Stimulated activated CD4-positive, alpha-beta T cell treated with anti-CD3 and anti-CD28 coated beads, Interleukin-2, amount 100 ng/mL, for 48 hours (primary cell): ENCODE measurements at places on chromosomes 7 and 10.

- DNase-seq, result no peak
These were observed 145.6 kb upstream of the FAM20C start for GRCh38 chr7:46830-47140.

DNA sequence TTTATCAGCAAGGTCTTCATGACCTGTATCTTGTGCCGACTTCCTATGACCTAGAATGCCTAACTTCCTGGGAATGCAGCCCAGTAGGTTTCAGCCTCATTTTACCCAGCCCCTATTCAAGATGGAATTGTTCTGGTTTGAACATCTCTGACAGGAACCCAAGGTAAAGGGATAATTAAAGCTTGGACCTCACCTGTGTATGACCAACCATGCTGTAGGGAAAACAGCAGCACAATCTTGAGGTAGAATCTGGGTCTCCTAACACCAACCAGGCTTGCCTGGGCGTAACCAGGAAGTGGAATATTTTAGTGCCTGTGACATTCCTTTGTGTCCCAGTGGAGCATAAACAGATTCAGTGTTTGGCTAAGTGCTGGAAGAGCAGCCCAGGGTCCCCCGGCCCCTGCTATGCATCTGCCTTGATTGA, 94.1 kb downstream of the PFKFB3 start:
- no peak for DNase-seq

GRCh38 chr10:109866168-109866994, 56.9 kb downstream of the XPNPEP1 start:
- no peak for DNase-seq

DNA sequence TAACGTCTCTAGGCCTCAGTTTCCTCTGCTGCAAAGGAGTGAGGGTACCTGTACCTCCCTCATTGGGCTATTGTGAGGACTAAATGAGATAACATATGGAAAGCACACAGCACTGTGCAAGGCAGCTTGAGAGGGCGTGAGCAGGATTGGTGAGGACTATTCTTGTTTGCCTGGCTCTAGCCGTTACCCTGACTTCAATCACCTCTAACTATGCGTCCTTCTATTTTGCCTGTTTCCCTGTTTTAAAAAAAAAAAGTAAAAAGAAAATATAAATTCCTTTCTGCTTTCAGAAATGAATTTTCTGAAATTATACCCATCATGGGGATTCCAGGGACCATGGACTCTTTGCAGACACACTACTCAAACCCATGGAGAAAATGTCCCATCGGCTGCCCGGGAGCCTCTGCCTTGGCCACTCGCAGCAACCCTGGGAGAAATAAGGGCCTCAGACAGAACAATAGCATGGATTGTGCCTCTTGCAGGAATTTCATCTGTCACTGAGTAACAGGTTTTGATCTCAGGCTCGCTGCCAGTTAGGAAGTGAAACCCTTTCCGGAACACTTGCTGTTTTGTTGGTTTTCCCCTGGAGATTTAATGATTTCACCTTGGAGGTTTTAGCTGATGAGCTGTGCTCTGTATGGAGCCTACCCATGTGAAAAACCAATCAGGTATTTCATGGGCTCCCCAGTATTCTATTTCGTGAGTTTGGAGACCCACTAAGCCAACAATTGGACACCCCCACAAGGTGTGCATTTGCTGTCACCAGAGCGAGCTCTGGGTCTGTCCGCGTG, 55.6 kb downstream of the STEAP1B start:
- no peak for DNase-seq

GRCh38 chr10:98209441-98209840, 58.6 kb downstream of the LOXL4 start:
- no peak for DNase-seq

GRCh38 chr10:69320521-69320920, 42.2 kb downstream of the HK1 start:
- DNase-seq, result no peak

- no peak for DNase-seq
These were observed 1.7 kb upstream of the SH2B2 start for GRCh38 chr7:102284891-102285539.

DNA sequence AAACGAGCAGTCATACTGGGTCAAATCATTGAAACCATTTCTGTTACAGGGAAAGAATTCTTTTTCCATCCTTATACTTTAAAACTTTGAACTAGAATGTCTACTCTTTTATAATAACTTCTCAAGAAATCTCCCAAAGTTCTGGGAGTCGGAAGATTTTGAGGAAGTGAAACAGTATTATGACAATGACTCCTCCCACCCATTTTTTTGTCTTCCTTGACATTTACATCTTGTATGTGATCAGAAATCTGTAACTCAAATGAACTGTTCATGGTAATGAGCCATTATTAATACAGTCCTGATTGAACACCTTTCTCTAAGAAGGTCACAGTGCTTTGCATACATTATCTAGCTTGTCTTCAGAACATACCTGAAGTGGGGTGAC, 227.4 kb downstream of the CELF2 start:
- DNase-seq, result no peak

GRCh38 chr10:59833810-59834209, 72.5 kb downstream of the CCDC6 start:
- no peak for DNase-seq

DNA sequence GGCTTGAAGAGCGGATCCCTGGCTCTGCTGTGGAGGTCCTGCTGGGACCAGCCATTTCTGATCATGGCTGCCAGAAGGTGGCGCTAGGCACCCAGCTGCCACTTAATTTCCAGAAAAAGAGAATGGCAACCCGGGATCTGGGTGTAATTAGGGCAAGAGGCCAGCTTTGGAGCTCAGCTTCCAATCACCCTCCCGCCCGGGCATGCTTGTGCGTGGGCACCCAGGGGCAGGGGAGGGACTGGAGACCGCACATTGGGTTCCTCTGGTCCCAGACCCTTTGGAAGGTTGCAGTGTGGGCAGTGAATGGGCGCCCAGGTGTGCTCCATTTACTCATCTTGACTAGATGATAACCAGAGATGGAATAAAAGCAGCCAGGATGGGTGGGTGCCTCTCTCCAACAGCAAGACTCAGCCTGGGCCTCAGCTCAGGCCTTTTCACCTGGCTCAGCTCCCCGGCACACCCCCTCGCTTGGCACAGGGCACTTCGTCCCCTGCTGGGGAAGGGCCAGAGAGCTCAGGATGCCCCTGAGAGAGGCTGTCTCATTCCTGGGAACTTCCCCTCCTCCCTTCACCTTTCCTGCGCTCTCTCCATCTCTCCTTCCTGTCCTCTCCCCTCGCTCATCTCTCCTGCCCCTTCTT, 14.7 kb downstream of the FAM241B start:
- peak; percentile 39 for DNase-seq

- no peak for DNase-seq
These were observed 28.1 kb downstream of the DLG5 start for GRCh38 chr10:77898323-77899079.

- DNase-seq, result peak; percentile 23
These were observed 51.3 kb upstream of the GPR26 start for GRCh38 chr10:123614888-123615287.

- DNase-seq, result no peak
These were observed 10.7 kb upstream of the NFKB2 start for GRCh38 chr10:102384606-102385429.

- DNase-seq, result no peak
These were observed 166.2 kb downstream of the CPEB3 start for GRCh38 chr10:92124616-92125143.

- DNase-seq, result no peak
These were observed 132.6 kb upstream of the PDLIM1 start for GRCh38 chr10:95423164-95424005.

GRCh38 chr10:131886237-131886636, 14.6 kb upstream of the PPP2R2D start:
- no peak for DNase-seq

DNA sequence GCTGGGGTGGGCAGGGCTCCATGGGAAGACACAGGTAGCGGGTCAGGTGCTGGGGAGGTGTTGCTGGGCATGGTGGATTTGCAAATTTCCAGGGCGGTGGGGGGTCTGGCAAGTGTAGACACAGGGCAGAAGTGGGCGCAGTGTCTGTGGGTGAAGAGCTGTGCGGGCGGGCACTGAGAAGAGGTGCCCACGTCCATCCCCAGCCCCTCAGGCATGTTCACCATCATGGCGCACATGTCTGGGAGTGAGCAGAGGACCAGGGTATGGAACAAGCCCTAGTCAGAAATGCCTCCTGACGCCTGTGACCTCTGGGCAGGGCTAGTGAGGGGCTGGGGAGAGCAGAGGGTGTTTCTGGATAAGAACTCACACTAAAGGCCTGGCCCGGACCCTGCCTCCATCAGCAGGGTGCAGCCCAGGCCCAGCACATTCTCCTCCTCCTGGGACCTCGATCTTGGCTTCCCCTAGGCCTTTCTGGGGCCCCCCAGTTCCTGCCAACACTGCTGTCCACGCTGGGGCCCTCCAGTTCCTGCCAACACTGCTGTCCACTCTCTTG, 612.9 kb downstream of the PTPRN2 start:
- no peak for DNase-seq

- no peak for DNase-seq
These were observed 35.4 kb downstream of the KLF6 start for GRCh38 chr10:3749600-3749999.

- DNase-seq, result no peak
These were observed 13.4 kb downstream of the AGAP3 start for GRCh38 chr7:151099486-151100211.

DNA sequence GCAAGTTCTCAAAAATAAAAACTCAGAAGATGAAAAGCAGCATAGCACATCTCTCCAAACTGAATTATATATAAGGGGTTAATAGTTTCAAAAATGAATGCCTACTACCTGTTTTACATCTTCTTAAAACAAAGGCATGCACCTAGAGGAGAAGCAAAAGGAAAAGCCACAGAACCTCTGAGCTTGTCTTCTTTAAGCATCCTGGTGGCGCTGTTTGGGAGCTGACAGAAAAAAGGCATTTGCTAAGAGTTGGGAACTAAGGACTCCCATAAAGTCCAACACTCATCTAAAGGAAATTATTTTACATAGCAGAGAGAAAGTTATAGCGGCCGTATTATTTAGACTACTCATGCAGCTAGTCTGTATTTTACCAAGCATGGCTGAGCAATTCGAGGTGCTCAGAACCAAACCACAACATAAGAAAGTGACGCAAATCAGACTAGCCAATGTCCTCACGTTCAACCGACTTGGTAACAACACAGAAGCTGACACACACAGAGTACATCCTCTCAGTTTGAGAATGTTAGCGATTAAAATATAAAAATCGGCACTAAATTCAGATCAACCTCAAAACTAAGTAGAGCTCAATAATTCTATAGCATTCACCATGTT, 38.8 kb downstream of the PTN start:
- DNase-seq, result no peak

GRCh38 chr7:157819455-157819807, 482.6 kb downstream of the DNAJB6 start:
- no peak for DNase-seq

DNA sequence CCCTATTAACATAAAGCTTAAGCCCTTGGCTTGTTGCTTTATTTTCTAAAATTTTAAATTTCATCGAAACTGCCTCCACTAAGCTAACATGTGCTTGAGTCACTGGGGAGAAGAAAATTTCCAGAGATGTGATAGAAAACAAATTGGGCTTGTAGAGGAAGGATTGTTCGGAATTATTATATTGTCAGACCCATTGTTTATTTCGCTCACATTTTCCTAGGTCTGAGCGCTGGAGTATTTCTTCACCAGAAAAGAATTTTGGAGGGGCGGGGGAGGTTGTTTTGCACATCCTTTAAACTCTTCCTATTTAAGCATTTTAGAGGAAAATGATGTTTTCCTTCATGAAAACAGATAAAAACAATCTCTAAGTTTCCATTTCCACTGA, 29.1 kb downstream of the CELF2 start:
- DNase-seq, result no peak

DNA sequence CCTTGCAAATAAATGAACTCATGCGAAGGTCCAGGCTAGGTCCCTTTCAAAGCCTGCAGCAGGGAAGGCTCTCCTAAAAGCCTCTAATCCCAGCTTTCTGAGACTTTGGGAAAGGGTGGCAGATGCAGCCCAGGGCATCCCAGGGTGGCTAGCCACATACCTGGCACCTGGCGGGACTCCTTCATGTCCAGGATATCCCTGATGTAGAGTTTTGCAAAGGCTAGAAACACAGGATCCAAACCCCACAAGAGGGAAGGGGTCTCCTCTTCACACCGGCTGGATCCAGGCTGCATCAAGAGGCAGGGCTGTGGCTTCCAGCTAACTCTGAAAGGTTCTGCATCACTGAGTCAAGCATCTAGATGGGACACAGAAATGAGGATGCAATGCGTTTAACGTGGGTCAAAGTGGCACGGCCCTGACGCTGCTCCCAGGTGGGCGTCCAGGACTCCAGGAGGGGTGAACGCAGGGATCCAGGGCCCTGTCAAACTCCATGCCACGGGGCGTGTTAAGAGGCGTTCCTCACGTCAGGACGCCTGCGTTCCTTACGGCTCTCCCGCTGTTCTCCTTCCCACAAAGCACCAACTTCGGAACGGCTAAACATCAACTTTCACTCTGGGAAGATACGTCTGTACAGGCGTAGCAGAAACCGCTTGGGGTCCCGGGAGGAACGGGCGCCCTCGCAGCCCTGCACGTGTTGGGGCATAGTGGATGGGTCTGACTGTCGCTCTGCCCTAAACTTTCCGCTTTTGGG, 507 bp downstream of the STN1 start:
- DNase-seq, result no peak

GRCh38 chr10:133139551-133140065, 20.4 kb upstream of the KNDC1 start:
- DNase-seq, result no peak

GRCh38 chr10:61189912-61190311, 245.9 kb upstream of the RHOBTB1 start:
- no peak for DNase-seq

GRCh38 chr10:123147635-123148413, at the start of gene HMX2:
Gene HMX2, plus strand, starts transcription at chr10:123148136. Its CDS starts 243 bp downstream, at chr10:123148379.
- no peak for DNase-seq

DNA sequence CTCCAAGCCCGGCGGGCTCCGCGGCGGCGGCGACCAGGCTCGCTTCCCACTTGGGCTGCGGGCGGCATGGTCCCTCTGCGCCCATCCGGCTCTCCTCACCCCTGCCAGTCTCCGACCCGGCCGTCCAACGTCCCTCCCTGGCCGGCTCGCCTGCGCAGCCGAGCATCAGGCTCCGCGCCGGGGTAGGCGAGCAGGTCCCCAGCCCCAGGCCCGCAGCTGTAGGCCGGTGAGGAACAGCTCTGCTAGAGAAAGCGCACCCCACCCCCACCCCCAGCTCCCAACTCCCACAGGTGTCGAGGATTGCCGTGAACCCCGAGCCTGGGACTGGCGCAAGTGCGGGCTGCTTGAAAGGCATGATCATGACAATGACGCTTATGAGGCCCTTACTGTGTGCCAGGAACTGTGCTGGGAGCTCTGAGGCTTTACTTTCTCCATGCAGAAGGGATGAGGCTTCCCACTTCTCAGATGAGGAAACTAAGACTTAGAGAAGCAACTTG, 20.8 kb upstream of the PAX2 start:
- no peak for DNase-seq
